ENCODE measurements at places on chromosomes 1 and 21.

- no peak for DNase-seq
Observed at GRCh38 chr1:246157516-246157915, 349.6 kb downstream of the SMYD3 start.

- no peak for DNase-seq
Observed at GRCh38 chr1:76824106-76824505, 43.2 kb upstream of the ST6GALNAC5 start.

GRCh38 chr21:38825269-38825668 is 19.5 kb downstream of the ETS2 start:
- DNase-seq: no peak

DNA sequence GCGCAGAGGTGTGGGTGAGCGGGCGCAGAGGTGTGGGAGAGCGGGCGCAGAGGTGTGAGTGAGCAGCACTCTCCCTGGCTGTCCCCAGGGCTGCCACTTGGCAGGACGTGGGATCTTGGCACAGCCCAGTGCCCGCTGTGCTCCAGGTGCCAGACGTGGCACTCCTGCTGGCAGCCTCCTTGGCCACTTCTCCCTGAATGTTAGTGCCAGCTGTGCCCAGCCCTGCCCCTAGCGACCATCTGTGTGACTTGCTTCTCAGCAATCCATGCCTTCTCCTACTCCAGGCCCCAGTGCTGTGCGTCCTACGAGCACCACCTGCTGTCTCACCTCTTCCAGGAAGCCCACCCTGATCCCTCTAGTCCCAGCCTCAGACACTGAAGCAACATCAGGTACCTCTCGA is 30.5 kb downstream of the KRTAP10-1 start:
- DNase-seq: no peak

GRCh38 chr1:81406292-81406999 is 394.3 kb upstream of the ADGRL2 start:
- DNase-seq: no peak

- DNase-seq: no peak
Observed at GRCh38 chr1:38611664-38612211, 247.8 kb downstream of the RRAGC start.

GRCh38 chr1:67322442-67322841 is 14.8 kb downstream of the IL12RB2 start:
- DNase-seq: no peak

GRCh38 chr1:192702212-192702902 is 66.4 kb downstream of the RGS13 start:
- no peak for DNase-seq

- no peak for DNase-seq
Observed at GRCh38 chr1:163227126-163227525, 24.4 kb upstream of the RGS5 start.

Data from vagina (tissue), 2 donors.